GM04503 (cell line): ENCODE measurements at places on chromosomes 5 and 9.

GRCh38 chr9:119810645-119811429 lies 441.6 kb upstream of the BRINP1 start:
- peak; percentile 73 for DNase-seq

GRCh38 chr9:5441043-5441442 lies 3.3 kb upstream of the PLGRKT start:
- DNase-seq: no peak

DNA sequence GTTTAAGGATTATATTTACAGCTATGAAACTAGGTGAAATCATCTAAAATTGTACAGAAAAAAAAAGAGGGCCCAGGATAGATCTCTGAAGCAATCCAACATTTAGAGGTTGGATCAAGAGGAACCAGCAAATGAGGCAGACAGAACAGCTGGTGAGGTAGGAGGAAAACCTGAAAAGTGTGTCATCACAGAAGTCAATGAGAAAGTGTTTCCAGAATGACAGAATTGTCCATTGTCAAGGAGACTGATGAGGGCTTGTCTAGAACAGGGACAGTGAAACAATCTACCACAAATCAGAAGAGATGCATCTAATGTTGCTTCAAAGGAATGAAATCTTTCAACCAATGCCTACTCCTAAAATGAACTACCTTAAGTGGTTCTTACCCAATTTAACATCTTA lies 6.6 kb downstream of the C5orf63 start:
- DNase-seq: no peak

DNA sequence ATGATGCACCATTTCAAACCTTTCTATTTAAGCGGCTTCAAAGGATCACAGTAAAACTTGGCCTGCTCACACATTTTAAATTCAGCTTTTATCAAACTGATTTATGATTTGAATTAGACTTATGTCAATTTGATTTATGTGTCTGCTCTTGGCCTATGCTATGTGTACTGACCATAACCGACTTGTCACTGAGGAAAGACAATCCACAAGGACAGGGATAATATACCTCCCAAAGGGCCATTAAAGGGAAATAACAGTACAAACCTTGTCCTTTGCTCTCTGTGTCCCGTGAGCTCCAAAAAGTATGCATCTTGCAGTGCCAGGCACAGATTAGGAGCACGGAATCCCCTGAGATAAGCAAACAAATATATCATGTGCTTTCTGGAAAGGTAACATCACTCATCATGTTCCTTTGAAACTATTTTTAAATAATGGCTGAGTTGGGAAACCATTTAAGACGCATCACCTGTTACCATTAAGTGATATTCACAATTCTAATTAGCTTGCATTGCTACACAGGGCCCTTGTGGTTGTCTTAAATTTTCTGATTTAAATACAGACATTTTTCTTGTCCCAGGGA lies 31.9 kb upstream of the FTMT start:
- no peak for DNase-seq

DNA sequence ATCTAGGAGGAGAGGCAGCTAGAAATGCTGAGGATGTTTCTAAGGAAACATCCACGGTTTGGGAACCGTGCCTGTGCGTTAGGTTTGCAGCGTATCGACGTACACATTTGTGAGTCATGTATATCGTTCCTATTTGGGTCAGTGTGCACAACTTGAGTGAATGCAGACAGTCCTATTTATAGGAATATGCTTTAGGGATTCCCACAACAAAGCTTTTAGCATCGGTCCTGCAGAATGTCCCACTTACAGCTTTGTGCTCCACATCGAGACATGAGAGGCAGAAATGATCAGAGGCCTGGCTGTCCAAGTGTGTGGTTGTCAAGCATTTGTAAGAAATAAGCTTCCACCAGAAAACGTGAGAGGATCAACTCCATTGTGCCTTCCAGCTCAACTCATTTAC lies 1282.7 kb upstream of the WWC1 start:
- DNase-seq: no peak

DNA sequence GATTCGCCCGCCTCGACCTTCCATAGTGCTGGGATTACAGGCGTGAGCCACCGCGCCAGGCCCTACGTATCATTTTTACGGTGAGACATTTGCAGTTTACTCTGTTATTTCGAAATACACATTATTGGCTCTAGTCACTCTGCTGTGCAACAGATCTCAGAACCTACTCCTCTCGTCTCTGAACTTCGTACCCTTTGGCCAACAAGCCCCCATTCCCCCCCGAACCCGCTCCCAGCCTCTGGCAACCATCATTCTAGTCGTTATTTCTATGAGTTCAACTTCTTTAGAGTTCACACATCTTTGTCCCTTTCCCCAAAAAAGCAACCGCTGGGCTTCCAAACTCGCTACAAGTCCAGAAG lies 735 bp downstream of the PTGR1 start:
- DNase-seq: no peak

- no peak for DNase-seq
Observed at GRCh38 chr5:32061236-32061635, 112.9 kb downstream of the GOLPH3 start.

GRCh38 chr5:92850886-92851285 lies 730.1 kb downstream of the NR2F1-AS1 start:
- no peak for DNase-seq

- DNase-seq: no peak
Observed at GRCh38 chr5:7516253-7516652, 120.3 kb downstream of the ADCY2 start.

GRCh38 chr5:175706499-175706898 lies 48.6 kb downstream of the HRH2 start:
- no peak for DNase-seq

- DNase-seq: no peak
Observed at GRCh38 chr9:121785673-121786542, 134.5 kb downstream of the DAB2IP start.

DNA sequence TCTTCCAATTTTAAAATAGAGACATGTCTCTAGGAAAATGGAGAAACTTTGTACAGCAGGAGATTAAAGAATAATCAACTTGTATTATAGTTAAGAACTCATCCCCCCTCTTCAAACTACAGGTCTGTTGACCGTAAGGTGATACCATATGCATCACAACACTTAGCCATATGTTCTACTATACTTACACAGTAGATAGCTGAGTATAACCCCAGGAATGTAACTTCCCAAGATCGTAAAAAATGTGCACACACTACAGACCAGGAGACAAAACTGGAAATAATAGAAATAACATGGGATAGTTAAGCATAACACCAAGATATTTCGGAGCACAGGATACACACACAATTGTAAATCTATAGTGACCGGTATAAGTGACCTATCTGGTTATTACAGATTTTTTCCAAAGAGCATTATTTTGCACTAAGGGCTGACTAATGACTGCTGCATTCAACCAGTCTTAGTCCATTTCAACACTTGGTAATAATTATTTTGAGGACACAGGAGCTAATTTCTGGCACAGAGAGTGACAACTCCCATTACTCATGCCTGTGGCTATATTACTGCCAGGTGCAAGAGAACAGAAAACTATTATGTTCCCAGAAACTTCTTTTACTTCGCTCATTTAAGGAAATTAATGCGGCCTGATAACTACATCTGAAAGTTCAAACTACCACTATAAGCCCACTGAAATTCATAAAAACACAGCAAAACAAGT lies 15.4 kb upstream of the ZNF622 start:
- no peak for DNase-seq

DNA sequence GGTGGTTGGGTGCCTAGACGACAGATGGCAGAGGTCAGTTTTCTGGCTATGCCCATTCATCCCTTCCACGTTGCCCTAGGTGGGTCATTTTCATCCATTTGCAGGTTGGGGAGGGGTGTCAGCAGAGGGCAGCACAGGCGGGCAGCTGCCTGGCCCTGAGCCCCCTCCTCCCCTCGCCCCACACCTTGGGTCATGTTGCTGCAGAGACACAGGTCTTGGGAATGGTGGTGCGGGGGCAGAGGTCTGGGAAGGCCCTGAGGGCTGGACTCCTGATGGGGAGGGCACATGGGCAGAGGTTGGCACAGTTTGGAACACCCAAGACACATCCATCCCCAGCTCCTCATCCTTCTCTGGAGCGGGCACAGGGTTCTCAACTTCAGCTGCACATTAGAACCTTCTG lies 103.2 kb upstream of the LMX1B start:
- DNase-seq: no peak

DNA sequence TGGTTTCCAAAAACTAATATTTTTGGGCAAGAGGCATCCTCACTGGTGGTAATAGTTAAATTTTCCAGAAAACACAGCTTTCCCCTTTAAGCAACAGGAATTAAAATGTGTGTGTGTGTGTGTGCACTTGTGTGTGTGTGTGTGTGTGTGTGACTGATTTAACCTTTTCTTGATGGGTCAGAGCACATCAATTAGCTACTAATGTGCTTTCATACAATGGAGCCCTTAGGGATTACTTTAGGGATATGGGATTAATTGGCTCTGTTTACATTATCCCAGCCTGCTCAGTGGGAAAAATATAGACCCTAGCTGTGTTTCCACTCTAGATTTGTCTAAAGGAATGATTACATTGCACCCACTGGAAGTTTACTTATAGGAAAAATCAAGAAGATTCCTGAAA lies 6.5 kb downstream of the PLCXD3 start:
- DNase-seq: no peak

- DNase-seq: no peak
Observed at GRCh38 chr9:6428940-6429889, 16.2 kb downstream of the UHRF2 start.

DNA sequence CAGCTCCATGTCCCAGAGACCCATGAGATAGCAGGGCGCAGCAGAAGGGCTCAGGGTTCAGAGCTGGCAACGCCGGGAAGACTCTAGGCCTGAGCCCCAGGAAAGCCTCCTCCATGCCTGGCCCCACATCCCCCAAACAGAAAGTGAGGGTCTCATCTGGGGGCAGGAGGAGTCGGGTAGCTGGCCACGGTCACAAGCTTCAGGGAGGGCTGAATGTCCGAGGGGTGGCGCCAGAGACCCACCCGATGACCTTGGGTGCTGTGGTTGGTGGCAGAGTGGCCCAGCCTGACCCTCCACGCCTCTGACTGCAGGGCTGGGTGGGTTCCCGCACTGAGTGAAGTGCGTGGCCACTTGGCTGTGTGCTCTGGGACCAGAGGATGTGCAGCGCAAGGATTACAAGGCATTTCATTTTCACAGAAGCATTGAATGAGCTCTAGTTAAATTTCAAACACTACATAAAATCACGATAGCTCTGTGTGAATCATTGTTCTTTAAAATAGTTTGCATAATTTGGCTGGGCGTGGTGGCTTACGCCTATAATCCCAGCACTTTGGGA lies 3.0 kb downstream of the C8G start:
- no peak for DNase-seq

GRCh38 chr9:8579661-8580060 lies 780.1 kb upstream of the DMAC1 start:
- DNase-seq: no peak

GRCh38 chr9:123631862-123632261 lies 275.9 kb downstream of the CRB2 start:
- DNase-seq: no peak

GRCh38 chr5:5637173-5637572 lies 214.7 kb downstream of the ICE1 start:
- DNase-seq: no peak

- DNase-seq: no peak
Observed at GRCh38 chr5:111379391-111379816, 132.9 kb downstream of the STARD4 start.

DNA sequence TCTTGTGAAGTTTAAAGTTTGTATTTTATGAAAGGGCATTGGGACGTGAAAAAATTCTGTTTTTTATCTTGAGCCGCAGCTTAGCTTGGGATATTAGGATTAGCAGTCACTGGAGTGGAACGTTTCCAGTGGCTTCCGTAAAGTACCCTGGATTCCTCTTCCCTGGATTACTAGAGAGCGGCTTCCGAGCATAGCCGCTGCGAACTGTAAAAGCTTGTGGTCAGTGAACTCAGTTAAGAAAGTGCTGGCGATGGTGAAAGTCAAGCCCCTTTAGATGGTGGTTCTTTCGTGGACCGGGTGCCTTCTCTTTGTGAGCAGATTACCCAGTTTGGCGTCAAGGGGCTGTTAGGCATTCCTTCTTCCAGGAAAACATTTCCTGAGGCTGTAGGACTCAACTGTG lies 168.1 kb downstream of the KDM4C start:
- DNase-seq: no peak

GRCh38 chr5:181045316-181045715 lies 5.2 kb downstream of the BTNL9 start:
- DNase-seq: no peak
